ELR (cell line): ENCODE measurements at places on chromosomes 1 and 21.

DNA sequence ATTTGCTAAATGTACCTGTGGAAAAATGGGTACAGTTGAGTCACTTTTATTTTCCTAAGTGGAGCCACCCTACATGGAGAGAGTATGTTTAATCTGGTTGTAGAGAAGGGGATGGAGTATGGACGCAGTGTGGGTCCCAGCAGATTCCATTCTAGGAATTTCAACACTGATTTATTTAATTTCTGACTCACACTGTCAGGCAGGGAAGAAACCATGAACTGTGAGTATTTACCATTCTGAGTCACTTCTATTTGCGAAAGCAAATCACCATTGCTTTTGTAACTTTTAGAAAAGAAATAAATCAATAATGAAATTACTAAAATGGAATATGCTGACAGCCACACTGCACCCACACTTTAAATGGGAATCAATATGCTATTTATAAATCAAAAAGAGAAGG, 339.0 kb downstream of the DSCAM start:
- DNase-seq: peak; percentile 20

DNA sequence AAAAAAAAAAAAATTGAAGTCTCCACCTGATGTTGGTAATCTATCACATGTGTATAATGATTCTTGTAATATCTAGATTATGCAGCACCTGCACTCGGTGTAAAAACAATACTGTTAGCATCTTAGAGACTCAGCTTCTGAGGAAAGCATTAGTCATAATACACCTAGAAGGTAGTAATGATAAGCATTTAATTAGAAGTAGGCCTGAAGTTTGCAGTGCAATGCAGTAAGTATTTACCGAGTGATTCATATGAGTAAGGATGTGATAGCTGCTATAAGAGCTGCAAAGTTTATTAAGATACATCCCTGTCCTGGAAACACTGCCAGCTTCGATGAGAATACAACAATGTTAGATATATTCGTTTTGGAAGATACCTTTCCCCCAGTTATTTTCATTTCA, 196.4 kb downstream of the GREM2 start:
- peak; percentile 28 for DNase-seq

GRCh38 chr21:41175080-41175479, 7.1 kb downstream of the BACE2 start:
- DNase-seq: no peak

DNA sequence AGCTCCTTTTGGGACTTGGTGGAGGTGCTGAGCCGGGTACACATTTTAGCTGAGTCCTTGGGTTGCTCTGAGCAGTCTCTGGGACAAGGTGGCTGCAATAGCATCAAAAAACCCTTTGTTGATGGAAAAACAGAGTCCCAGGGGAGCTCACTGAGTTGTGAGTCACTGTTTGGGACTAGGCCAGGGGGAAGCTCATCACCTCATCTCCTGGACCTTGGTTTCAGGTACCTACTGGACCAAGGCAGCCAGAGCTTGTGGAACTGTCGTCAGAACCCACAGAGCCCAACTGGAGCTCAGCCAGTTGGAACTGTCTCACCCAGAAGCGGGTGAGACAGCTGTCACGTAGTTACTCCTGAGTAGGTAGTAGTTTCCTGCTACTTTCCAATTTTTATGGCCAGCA, 146.7 kb downstream of the HLX start:
- DNase-seq: peak; percentile 21

DNA sequence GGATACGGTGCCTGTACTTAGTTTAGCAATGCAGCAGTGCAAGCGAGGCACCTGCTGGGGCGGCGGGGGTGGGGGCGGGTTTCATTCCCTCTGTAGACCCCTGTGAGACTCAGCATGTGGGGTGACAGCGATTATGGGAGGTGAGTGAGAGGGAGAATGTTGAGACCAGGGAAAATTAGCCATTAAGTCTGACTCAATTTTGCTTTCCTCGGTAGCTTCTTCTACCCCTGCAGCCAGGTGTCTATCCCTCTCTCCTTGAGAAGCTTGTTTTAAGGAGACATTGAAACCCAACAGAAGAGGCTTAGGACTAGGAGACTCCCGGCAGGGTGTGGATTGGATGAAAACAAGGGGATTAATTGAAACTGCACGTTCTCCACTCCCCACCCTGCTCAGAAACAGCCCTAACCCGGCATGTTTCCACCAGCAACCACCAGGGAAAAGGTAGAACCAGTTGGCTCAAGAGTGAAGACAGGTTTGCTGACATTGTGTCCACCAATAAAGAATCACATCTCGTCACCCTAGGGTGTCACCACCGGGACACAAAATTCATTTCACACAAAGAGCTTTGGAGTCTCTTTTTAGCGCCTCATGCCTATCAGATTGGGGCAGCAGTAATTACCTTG, 20.6 kb upstream of the ATF3 start:
- DNase-seq: no peak

- no peak for DNase-seq
Observed at GRCh38 chr1:182672487-182672836, 11.9 kb downstream of the RGS8 start.

- peak; percentile 68 for DNase-seq
Observed at GRCh38 chr1:206734499-206735142, 36.0 kb upstream of the IL19 start.

- DNase-seq: peak; percentile 78
Observed at GRCh38 chr21:25901330-25901979, 166.7 kb downstream of the GABPA start.

- DNase-seq: no peak
Observed at GRCh38 chr1:113977906-113978305, 1.4 kb upstream of the OLFML3 start.

DNA sequence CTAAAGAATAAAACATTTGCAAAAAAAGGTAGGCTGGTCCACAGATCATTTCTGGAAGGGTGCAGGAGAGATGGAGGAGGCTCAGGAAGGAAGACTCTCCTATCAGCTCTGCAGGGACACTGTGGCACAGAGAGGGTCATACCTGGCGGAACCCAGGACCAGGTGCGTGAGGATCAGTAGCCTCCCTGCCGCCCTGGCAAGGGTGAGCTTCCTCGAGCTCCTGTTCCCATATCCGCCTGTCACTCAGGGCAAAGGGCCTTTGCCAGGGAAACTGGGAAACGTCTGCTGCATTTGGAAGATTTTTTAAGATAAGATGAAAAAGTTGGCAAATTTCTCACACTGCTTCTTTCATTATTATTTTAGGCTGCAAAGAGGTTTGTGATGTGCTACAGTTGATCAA, 112.1 kb upstream of the TIAM1 start:
- DNase-seq: no peak

- DNase-seq: peak; percentile 81
Observed at GRCh38 chr21:34983680-34984086, 65.4 kb downstream of the RUNX1 start.

DNA sequence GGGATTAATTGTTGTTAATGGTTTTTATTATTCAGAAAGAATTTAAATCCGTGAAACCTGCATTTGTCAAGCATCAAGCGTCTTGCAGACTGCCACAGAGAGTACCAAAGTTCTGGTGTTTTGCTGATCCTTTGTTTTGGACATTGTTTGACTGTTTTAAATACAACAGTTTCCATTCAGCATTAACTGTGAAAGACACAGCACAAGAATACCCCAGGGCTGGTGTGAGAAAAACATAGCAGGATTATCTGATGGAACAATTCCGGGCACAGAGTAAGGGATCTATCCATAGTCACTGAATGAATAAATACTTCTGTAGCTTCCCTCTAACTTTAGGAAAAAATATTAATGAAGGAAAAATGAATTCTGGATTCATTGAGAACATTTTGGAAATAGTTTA, 202.3 kb downstream of the LTN1 start:
- DNase-seq: no peak
